Right cardiac atrium (tissue), 5 donors: ENCODE measurements at places on chromosomes 1 and 21.

GRCh38 chr1:57341721-57342120, 82.1 kb downstream of the DAB1 start:
- no peak for DNase-seq

- no peak for DNase-seq
Observed at GRCh38 chr1:201745023-201745422, 83.9 kb upstream of the IPO9 start.

- peak; percentile 72 for DNase-seq
Observed at GRCh38 chr1:109089242-109090015, 1.1 kb upstream of the TMEM167B start.

GRCh38 chr21:40732253-40733023, 114.5 kb downstream of the DSCAM start:
- DNase-seq = no peak

DNA sequence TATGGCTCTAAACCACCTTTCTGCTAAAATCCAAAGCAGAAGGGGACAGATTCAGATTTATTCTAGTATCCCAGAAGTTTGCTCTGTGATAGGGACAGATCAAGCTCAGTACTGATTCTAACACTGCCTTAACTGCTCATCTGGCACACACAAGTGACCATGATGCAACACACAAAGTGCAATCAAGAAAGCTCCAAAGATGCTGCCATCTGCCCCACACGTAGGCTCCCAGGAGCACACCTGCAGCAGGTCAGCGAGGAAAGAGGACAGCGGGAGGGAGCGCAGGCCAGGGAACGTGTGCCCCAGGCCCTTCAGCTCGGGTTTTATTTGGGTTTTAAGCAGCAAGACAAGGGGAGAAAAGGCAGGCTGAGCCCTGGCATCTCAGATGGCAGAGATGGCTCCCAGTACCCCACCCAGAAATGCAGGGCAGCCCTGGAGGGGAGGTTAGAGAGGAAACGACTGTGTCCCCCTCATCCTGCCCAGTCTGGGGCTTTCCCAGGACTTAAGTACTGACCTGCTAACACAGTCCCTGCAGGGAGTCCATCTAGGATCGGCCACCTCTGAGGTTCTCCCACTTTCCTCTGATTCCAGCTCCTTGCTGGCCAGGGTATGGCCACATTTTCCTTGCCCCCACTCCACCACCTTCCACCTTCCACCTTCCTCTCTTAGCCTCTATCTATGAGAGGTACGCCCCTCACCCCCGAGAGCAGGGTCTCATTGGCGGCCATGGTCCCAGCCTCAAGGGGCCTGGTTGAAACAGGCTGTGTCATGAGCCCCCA, 1.2 kb downstream of the TRIM11 start:
- DNase-seq = no peak

- DNase-seq = no peak
Observed at GRCh38 chr1:241440904-241441303, 78.7 kb downstream of the FH start.
